ENCODE measurements at places on chromosomes 5 and 9.
A peak's percentile ranks its signal among the peaks of the same experiment; 100 is the strongest.

GRCh38 chr5:116961021-116961420 lies 386.4 kb upstream of the SEMA6A start:
- DNase-seq: no peak

DNA sequence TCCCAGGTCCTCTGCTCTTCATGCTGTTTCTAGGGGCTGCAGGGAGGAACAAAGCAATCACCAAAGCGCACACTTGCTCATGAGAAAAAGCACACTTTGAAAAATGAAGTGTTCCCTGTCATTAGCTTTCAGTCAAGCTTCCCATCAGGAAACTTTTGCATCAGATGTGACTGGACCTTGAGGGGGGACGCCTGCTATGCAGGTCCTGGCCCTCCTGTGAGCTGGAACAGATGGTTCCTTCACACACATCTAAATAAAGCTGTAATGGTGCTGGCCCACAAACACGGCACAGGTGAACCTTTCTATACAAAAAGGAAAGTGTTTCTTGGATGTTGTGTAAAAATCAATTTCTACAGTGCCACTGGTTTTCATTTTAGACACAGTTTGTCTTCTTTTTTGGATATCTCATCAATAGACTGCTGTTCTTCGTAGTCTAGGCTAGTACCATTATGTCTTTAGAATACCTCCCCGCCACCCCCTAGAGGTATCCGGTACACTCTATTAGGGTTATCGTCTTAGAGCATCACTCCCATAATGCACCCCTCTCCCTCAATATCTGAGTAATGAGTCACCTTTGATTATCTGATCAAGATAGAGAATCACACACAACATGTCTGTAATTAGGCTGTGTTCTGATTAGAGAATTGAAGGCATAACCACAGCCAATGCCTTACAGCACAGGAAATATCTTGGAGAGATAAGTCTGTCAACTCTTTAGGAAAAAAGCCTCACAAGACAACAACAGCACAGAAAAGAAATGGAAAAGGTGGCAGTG lies 266.3 kb downstream of the TLR4 start:
- no peak for DNase-seq

GRCh38 chr5:149826574-149826973 lies 96.5 kb downstream of the PPARGC1B start:
- peak; percentile 59 for DNase-seq

- DNase-seq: peak; percentile 88
Observed at GRCh38 chr5:179595916-179596315, 27.6 kb downstream of the HNRNPH1 start.

GRCh38 chr5:51002368-51002767 lies 335.9 kb downstream of the PARP8 start:
- no peak for DNase-seq

DNA sequence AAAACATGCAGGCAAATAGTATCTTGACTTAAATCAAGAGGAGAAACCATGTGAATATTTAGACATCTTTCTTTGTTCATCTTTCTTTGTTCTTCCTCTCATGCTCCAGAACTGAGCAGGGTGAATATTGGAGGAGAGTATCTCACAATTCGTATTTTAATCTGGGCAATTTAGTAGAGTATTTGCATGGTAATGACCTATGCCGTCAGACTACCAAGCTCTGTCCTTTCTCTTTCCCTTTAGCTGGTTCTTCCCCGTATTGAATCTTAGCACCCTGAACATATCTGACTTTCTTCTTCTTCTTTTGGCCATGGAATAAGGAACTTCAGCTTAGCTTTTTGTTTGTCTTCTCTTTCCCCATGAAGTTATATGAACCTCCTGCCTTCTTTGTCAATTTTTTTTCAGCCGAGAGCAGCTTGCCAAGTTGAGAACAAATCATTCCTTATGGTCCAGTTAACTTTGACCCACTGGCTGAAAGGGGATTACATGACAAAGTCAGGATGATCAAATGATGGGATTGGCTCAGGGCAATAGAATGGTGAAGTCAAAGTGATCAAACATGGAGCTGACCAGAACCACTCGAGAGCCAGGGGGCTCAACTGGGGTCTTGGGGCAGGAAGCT lies 95.8 kb downstream of the DAPK1 start:
- DNase-seq: no peak

DNA sequence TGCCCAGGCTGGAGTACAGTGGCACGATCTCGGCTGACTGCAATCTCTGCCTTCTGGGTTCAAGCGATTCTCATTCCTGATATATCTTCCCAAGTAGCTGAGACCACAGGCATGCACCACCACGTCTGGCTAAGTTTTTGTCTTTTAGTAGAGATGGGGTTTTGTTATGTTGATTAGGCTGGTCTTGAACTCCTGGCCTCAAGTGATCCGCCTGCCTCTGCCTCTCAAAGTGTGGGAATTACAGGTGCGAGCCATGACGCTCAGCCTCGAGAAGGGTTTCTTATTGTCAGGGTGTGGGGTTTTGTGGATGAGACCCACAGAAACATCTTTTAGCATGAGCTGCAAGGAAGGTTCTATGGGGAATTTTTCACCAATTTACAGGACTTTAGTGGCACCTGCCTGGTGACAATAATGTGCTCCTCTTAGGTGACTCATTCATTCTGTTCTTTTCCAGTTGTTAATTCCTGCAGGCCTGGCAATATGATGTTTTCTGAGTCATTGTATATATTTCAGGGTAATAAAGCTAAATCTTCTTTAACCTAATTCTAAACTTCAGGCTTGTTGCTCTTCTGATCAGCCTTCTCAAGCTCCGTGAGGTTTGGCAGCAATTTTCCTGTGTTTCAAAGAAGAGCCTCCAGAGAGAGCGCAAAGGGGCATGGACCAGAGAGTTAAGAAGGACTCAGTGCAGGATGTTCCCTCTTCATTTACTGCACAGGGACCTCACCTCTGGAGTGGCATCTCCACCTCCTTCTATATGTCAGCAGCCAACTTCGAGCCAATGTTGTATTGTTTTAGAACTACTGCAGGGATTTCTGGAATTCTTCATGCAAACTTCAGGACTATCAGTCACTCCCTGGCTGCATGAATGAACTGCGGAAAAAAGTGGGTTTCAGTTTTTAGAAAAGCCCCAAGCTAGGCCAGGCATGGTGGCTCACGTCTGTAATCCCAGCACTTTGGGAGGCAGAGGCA lies 77.8 kb upstream of the ZNF618 start:
- DNase-seq: peak; percentile 33

- DNase-seq: peak; percentile 79
Observed at GRCh38 chr9:16002816-16003215, 450.0 kb downstream of the CCDC171 start.

GRCh38 chr9:706606-707459 lies 134.7 kb upstream of the DMRT1 start:
- peak; percentile 75 for DNase-seq

DNA sequence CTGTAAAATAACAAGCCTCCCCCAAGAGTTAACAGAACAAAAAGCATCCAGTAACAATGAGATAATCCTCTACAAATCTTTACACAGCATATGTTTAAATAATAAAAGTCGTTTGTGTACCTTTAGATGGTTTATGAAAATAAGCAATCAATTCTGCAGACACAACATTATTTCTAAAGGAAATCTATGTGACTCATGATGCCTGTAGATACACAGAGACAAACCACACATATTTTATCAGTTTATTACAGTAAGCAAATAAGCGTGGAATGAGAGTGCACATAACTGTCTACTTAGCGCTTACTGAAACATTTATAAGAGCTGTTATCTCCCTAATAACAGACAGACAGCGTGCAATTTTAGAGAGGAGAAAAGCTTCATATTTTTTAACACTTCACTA lies 243.6 kb downstream of the AP3B1 start:
- DNase-seq: peak; percentile 80

GRCh38 chr9:120558454-120558853 lies 21.5 kb downstream of the CDK5RAP2 start:
- no peak for DNase-seq

- DNase-seq: peak; percentile 96
Observed at GRCh38 chr5:54329731-54330709, 19.6 kb upstream of the ARL15 start.

DNA sequence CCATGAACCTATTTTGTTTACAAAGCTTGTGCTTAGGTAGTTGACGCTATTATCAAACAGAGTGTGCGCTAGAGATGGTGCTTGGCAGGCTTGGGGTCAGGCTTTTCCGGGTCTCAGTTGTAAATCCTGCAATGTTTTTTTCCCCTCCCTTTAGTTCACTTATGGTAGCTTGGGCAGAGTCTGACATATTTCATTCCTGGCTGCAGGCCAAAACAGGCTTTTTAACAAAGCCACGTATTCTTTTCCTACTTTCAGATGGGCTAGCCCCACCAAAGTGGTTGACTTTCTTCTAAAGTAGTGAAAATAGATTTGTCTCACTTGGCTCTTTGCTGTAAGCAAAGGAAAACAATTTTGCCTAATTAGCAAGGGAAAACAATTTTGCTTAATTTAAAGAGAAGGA lies 58.0 kb upstream of the FBN2 start:
- peak; percentile 20 for DNase-seq

- DNase-seq: no peak
Observed at GRCh38 chr9:5512658-5513452, 2.5 kb downstream of the PDCD1LG2 start.

- DNase-seq: no peak
Observed at GRCh38 chr5:643811-644271, 31.7 kb downstream of the CEP72 start.

- DNase-seq: no peak
Observed at GRCh38 chr5:89418407-89419085, 535.6 kb upstream of the MEF2C start.

GRCh38 chr9:89661956-89662717 lies 57.3 kb downstream of the GADD45G start:
- peak; percentile 86 for DNase-seq

- DNase-seq: no peak
Observed at GRCh38 chr5:56037531-56038010, 42.8 kb upstream of the IL6ST start.

DNA sequence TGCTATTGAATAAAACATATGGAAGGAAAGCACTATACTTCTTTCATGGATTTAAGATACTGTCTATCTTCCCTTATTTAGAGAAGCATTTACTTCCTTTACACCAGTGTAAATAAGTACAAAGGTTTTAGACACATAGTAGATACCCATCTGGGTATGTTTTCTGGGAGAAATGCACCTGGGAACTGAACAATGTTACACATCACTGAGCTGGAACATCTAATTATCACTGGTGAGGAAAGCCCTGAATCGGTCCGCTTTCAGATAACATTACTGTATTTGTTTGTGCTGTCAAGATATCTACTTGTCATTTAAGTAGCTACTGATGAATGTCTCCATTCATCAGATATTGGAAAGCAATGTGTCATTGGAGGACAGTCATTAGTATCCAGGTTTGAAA lies 964.7 kb upstream of the PTPRD start:
- no peak for DNase-seq

DNA sequence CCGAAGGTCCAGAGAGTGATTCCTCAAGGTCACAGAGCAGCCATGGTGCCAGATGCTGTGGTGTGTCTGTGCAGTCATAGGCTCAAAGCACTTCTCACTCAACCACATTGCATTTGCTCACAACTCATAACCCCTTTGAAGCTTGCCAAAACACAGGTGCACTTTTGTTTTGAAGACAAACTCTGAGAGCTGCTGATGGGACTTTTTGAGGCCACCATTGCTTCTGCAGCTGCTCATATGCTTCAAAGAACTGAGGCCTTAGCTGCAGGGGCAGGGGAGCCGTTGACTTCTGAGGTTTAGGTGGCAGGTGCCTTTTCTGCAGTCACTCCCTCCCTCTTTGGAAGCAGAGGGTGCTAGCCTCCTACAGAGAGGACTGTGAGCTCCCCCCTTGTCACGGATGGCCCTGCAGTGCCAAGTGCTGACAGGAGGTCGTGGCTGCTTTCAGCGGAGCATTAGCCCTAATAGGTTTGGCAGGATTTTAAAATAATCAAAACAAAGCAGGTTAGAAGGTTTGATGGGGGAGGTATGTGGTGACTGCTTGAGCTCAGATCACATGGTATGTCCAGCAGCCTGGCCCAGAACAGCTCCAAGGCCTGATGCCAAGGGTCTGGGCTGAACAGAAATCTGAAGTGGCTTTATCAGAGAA lies 232.1 kb downstream of the MAN2A1 start:
- DNase-seq: no peak
